ENCODE measurements at places on chromosomes 16 and 17.

- no peak for DNase-seq
These were observed 30.3 kb downstream of the CPSF4L start for GRCh38 chr17:73231395-73231794.

- no peak for DNase-seq
These were observed 50.0 kb downstream of the SSH2 start for GRCh38 chr17:29880031-29880430.

DNA sequence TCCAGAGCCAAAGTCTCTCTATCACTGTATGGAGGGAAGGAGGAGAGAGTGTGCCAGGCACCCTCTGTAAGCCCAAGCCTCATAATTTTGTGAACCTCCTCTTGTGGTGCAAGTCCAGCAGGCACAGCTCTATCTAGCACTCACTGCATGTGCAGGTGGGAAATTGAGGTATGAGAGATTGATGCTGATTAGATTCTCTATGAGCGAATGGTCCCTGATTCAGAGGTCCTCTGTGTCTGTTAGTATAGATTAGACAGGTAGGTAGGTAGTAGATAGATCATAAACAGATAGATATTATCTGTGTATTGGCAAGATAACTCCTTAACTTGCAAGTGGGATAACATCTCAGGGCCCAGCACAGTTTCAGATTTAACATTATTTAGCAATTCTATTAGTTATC is 209.5 kb downstream of the CNTNAP4 start:
- no peak for DNase-seq

- DNase-seq: no peak
These were observed 284.6 kb upstream of the CDH5 start for GRCh38 chr16:66081775-66082366.

DNA sequence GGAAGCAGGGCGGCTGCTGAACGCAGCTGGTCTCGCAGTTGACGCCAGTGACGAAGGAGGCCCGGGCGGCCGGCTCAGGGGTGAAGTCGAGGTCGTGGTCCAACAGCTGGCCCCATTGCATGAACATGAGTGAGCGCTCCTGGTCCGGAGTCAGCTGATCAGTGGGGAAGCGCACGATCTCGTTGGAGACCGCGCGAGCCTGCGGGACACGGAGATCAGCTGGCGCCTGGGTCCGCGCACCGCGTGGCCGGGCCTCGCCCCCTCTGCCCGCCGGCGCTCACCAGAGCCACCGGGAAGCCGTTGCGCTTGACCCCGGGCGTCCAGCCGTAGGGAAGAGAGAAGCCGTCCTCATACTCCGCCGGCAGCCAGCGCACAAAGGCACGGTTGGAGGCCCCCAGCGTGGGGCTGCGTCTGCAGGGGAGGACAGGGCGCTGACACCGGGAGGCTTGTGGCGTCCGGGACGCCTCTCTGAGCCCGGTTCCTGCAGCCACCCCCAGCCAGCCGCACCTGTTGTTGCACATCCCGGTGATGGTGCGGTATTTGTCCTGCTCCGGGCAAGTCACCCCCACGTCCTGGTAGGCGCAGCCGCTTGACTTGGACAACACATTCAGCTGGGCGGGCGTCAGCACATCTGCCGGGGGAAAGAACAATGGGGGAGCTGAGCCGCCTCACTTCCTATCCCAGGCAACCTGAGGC is 1.6 kb downstream of the MPO start:
- no peak for DNase-seq

- DNase-seq: no peak
These were observed 27.2 kb upstream of the IRX3 start for GRCh38 chr16:54313789-54314188.

- DNase-seq: no peak
These were observed 48.1 kb upstream of the KSR1 start for GRCh38 chr17:27407916-27408864.

DNA sequence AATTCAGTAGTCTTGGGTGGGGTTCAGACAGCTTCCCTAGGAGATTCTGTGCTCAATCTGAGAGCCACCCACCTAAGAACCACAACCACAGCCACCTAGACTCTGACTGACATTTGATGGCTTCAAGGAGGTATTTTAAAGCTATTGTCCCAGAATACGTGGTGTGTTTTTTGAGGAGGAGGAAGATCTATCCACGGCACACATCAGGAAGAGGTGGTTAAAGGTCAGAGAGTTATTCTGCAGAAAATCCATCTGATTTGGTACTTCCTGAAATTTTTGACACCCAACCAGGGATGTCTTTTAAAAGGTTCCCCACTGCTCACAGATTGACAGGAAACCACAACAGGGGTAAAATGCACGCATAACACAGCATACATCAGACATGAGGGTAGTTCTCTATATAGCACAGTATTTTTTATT is 25.1 kb downstream of the SMARCE1 start:
- DNase-seq: no peak

DNA sequence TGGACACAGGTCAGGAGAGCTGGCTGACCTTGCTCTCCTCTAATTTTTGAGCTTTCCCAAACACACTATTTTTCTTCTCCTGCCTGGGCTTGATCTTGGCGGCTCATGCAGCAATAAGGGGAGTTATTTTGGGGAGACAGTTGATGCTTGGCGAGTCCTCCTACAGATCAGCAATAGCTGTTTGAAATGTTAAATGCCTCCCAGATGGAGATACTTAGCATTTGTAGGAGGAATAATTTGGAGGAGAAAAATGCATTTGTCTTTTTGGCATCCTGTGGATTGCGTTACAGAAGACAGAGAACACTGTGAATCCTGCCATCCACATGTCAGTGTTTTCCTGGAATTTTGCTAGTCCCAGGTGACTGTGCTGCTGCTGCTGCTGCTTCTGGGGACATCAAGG is 328.0 kb upstream of the XYLT1 start:
- no peak for DNase-seq

- no peak for DNase-seq
These were observed 941 bp upstream of the MRPS34 start for GRCh38 chr16:1773703-1774447.

DNA sequence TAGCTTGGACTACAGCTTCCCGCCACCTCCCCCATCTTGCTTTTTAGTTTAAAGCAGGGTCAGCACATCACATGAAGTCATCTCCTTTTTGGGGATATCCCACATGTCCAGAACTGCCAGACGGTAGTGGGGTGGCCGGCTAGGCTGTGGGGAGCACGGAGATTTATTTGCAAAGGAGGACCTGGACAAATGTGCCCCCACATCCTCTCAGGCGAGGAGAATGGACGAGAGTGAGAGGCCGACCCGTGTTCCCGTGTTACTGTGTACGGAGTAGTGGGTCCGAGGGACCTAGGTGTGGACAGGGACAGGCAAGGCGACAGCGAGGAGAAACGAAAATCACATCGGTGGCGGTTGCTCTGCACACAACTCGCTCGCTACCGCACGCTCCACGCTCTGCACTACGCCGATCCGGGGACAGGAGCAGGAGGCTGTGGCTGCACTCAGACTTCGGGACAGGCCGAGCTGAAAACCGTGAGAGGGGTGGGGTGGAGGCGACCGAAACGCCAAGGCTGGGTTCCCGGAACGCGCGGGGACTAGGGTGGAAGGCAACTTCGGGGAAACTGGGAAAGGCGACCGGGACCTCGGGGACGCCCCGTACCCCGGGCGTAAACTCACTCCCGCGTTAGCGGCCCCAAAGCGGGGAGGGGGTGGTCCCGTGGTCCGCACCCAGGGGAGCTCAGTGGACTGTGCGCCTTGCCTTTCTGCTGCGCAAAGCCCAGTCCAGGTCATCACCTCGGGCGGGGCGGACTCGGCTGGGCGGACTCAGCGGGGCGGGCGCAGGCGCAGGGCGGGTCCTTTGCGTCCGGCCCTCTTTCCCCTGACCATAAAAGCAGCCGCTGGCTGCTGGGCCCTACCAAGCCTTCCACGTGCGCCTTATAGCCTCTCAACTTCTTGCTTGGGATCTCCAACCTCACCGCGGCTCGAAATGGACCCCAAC is at the start of gene MT1A:
MT1A (plus strand) TSS at position 853 of the 937 bp plus-strand sequence; CDS start at position 926, 73 bp downstream.
- DNase-seq: no peak

- no peak for DNase-seq
These were observed 48.2 kb upstream of the STH start for GRCh38 chr17:45950888-45951287.

GRCh38 chr17:187130-187529 is 5.7 kb upstream of the DOC2B start:
- DNase-seq: no peak

GRCh38 chr17:3800362-3801271 is at the start of gene ITGAE:
Gene ITGAE, minus strand, starts transcription at chr17:3801188. Its CDS starts 44 bp downstream, at chr17:3801144.
- no peak for DNase-seq

All from pulmonary artery endothelial cell (primary cell).